GM03348 (cell line): ENCODE measurements at places on chromosomes 11 and 22.

DNA sequence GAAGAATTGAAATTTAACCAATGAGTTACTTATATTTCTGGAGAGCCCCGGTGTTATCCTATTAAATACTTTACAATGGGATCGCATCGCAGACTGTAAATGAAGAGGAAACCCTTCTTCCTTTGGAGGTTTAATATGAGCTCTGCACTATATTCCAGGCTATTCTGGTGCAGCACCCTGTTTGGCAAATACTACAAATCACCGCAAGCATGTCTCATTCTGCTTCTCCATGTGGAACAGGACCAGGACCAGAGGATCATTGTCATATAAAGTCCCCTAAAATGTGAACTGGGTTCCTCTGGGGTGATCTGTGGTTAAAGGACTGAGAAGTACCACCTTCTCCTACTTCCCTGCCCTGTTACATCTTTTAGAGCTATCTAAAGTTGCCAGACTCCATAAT lies 703.7 kb downstream of the DLG2 start:
- DNase-seq, result no peak

- DNase-seq, result no peak
These were observed 40.3 kb downstream of the TTC28 start for GRCh38 chr22:28639321-28639720.

- no peak for DNase-seq
These were observed 75.0 kb downstream of the SCN3B start for GRCh38 chr11:123579482-123579812.

- peak; percentile 77 for DNase-seq
These were observed 42.9 kb downstream of the LINC01488 start for GRCh38 chr11:69524291-69524882.

- DNase-seq, result no peak
These were observed 1277.5 kb upstream of the CNTN5 start for GRCh38 chr11:97743205-97743742.

DNA sequence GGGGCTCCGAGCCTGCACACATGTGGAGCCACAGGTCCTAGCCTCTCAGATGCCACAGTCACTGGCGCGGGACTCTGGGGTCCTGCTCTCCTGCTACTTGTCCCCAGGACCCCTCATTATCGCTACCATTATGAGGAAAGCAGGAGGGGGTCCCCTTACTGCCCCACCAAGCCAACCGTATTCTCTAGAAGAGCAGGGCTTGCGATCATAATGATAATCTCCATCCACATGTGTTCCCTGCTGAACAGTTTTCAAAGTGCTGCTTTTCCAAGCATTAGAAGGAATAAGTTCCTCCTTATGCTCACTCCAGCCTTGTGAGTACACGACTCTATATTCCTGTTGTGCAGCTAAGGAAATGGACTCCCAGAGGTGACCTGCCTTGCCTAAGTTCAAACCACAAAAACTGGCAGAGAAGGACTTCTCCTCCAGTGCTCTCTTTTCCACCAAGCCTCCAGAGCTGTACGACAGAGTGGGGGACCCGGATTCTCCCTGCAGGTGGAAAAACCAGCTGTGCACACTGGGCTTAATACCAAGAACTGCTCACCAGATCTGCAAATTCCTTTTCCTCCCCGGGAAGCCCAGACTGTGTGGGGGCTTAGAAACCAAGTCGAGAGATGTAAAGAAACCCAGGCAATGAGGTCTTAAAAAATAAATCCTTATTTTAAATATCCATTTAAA lies 92.8 kb upstream of the DRD2 start:
- DNase-seq, result no peak

- DNase-seq, result no peak
These were observed 592.5 kb upstream of the B3GAT1 start for GRCh38 chr11:135004495-135004894.

DNA sequence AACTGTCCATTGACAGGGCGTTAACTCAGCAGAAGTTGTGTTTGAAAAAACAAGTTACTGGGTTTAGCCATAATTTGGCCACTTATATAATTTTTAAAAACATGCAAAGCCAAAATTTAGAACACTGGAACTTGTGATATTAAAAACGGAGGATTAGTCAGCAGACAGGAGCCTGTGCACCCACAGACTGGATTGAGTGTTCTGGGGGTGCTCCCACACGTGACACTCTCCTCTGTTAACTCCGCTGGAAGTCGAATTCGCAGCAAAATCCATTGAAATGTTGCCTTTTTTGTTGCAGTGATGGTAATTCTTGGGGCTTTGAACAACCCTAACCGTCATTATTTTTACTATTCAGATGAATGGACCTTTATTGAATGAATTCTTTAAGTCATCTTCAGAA lies 269.8 kb downstream of the DDX10 start:
- no peak for DNase-seq

DNA sequence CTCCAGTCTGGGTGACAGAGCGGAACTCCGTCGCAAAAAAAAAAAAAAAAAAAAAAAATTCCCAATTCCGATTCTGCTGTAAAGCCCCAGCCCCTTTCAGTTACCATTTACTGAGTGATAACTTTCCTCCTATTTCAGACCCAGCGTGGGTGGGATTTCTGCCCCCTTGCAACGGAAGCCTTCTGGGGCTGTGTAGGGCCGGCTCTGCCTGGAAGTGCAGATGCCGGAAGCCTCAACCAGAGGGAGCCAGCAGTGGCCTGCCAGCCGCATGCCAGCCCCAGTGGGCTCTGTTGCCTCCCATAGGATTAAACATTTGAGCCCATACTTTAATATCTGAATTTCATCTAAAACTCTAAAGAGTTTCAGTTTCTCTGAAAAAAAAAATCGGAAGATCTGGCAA lies 60.0 kb upstream of the NUP50 start:
- DNase-seq, result no peak
